A549 (cell line): ENCODE measurements at places on chromosomes 2 and 18.
A peak's percentile ranks its signal among the peaks of the same experiment; 100 is the strongest.

GRCh38 chr2:161005170-161005569, 155.1 kb upstream of the TANK start:
- DNase-seq: no peak

DNA sequence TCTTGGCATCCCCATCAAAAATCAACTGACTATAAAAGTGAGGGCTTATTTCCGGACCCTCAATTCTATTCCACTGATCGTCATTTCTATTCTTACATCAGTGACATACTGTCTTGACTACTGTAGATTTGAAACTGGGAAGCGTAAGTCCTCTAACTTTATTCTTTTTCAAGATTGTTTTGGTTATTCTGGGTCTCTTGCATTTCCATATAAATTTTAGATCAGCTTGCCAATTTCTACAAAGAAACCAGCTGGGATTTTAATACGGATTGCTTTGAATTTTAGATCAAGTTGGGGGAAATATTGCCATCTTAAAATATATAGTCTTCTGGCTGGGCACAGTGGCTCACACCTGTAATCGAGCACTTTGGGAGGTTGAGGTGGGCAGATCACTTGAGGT, 17.9 kb upstream of the INPP4A start:
- no peak for DNase-seq

DNA sequence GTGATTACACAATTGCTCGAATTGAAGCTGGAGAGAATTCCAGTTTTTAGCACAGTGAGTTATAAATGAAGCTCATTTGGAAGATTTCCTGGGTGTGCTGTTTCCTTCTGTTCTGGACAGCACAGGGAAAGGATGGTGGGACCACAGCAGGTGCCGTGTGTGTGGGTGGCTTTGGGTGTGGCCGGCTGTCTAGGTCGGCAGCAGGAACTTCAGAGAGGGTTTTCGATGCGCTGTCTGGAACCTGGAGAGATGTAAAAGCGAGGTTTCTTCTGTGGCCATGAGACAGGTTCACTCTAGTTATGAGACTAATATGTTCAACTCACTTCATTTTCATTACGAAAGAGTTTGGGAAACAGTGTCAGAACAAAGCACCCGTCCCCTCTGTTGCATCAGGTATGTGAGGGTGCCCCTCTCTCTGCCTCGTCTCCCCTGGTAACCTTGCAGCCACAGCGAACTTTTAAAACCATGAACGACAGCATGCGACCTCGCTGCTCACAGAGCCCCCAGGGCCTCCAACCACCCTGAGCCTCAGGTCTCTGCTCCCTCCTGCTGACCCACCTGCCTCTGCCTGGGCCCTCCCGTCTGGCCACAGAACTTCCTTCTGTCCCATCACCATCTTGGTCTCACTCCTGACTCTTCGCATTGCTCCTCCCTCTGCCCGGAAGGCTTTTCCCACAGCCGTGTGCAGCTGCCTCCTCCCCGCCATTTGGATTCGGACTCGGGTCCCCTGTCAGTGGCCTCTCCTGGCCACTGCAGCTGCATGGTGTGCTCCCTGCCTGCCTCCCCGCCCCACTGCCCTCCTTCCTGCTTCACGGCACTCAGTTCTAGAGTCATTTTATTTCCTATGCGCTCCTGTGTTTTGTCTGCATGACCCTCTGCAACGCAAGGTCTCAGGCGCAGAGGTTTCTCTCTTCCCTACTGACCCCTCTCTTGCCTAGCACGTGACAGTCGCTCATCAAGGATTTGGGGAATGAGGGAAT, 151.2 kb downstream of the NDUFA10 start:
- DNase-seq: no peak

- no peak for DNase-seq
These were observed 60.0 kb downstream of the PIKFYVE start for GRCh38 chr2:208326016-208326415.

DNA sequence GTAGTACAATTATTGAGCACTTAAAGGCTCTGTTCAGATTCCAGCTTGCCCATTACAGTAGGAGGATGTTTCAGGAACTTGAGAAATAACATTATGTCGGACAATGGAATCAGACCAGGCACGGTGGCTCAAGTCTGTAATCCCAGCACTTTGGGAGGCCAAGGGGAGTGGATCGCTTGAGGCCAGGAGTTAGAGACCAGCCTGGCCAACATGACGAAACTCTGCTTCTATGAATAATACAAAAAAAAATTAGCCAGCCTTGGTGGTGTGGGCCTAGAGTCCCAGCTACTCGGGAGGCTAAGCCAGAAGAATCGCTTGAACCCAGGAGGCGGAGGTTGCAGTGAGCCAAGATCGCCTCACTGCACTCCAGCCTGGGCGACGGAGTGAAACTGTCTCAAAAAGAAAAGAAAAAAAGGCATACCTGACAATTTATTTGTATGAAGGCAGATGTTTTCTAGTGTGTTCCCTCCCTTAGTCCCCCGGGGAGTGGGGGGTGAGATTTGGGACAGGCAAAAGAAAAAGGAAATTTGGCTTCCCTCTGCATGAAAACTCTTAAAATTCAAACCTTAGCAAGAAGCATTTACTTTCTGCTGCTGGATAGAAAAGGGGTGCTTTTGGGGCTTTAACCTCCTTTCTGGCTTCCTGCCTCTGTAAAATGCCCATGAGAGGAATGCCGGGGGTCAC, 13.7 kb upstream of the ZNF532 start:
- no peak for DNase-seq

GRCh38 chr2:229857634-229858033, 64.2 kb downstream of the TRIP12 start:
- no peak for DNase-seq

DNA sequence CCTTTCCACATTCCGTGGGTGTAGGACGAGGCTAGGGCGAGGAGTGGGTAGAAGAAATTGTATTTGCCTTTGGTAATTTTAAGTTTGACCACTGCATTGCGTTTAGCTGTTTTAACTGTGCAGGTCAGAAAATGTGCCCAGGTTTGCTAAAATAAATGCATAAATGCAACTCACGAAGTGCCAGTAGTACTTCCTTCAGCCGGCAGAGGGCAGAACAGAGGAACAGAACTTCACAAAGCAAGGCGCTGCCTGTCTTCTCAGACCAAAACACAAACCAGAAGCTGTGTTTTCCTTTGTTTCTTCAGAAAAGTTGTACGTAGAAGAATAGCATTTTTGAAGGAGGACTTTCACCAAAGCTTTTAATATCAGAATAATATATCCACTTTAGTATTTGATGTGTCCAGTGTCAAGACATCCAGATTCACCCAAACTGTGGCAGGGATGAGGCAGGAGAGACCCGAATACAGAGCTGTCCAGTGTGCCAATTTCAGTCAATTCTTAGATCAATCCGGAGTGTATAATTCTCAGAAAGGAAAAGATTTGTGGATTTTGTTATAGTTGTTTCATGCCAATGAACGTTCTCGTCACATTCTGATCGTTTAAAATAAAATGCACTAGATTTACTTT, 348.6 kb downstream of the DLGAP1 start:
- DNase-seq: peak; percentile 62

DNA sequence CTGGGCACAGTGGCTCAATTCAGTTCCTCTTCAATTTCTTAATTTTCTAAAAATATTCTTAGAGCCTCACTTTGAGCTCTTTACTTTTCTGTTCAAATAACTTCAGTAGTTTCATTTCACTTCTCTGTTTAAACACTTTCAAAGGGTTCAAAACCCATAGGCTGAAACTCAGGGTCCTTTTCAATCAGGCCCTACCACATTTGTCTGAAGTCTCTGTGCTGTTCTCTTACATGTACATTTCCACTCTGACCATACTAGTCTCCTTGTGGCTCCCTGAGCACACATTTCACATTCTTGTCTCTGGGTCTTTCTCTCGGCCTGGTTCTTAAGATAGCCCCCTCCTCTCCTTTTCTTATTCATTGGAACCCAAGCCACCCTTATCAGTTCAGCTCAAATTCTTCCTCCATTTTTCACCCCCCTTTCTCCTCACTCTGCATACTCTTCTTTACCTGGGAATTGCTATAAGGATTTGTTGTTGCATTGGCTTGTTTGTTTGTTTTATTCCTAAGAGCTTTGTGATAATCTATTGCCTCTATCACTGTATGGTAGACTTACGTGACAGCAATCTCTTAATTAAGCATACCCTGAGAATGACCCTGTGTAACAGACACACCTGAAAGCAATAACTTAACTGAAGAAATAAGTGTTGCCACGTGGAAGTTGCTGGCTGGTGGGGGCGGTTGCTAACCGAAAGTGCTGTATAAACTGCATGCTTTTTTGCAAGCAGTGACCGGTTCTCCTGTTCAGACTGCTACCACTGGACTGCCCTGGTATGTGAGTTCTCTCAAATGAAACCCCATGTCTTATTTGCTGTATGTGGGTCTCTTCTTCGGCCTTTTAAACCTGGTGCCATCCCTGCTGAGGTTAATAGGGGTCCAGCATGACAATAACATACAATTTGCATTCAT, 27.7 kb upstream of the ACADL start:
- DNase-seq: no peak

DNA sequence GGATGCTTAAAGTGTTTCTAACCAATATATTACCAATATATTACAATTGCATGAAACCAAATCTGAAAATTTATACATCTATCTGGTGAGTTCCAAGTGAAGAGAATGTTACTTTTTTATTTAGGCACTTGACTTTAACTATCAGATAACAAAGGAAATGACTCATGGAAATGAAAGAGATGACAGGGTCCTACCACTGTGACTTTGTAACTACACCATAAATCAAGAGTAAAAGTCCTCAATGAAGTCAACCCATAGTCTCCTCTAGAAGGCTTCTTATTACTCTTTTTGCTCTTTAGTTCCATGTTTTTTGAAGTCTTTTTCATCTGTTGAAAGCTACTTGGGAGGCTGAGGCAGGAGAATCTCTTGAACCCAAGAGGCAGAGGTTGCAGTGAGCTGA, 545.0 kb upstream of the PIK3C3 start:
- no peak for DNase-seq

DNA sequence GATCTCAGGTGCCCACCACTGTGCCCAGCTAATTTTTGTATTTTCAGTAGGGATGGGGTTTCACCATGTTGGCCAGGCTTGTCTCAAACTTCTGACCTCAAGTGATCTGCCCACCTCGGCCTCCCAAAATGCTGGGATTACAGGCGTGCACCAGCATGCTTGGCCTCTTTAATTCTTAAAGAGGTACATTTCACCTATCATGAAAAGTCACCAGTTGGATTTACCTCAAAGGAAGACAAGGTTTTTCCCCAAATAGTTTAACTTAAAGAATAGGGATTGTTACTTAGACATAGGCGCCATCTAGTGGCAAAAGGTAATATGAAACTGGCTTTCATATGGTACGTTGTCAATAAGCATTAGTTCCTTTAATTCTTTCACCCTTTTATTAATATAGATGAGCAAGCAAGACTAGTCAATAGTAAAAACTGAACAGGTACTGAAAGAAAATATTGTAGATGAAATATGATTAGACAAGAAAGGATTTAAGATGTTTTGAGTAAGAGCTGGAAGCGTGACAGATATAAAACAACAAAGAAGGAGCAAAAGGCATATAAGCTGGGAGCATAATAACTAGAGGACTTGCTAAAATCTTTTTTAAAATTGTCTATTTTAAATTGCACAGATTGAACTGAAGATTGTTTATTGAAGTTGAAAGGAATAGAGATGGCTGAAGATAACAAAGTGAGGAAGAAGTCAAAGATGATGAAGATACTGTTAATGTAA, 35.0 kb upstream of the PSMD14 start:
- peak; percentile 63 for DNase-seq

DNA sequence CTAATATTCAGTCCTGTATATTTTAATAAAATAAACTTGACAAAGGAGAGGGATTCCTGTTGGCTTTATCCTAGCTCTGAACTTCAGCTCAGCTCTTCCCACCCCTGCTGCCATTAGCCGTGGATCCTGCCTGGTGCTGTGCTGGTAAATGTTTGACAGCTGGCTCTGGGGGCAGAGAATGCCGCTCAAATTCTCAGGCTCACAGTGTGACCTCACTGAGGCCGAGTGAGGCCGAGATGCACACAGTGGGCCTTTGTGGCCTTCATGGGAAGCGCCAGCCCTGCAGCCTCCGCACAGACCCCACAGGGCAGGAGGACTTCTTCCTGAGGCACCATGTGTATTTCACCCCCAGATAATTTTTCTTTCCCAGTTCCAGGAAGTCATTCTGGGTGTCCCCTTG, 16.5 kb upstream of the FAHD2A start:
- no peak for DNase-seq

DNA sequence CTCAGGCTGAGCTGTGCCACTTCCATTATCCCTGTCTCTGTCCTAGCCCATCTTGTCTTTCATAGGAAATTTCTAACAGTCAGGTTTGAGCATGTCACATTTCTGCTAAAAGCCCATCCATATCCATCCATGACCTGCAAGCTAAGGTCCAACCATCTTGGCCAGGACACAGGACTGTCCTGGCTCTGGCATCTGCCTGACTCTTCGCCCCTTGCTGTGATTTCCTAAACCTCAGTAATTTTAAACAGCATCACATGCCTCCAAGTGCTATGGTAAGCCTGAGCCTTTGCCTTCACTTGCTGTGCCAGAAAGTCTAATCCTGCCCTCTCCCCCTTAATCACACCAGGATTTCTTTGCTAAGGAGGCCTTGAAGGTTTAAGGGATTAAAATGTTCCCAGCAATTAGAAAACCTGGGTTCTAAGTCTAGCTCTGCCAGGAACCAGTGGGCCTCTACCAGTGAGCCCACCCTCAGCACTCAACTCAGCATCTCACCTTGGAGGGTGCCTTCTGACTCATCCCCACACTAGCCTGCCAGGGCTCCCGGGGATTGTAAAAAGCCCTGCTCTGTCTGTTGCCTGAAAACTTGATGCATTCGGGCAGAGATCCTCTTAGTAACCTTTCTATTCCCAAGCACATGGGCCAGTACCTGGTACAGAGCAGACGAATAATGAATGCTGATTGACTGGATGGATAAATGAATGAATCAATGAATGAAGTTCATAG, 411.0 kb downstream of the LRATD1 start:
- DNase-seq: no peak

GRCh38 chr2:8307606-8308180, 374.2 kb upstream of the ID2 start:
- no peak for DNase-seq

DNA sequence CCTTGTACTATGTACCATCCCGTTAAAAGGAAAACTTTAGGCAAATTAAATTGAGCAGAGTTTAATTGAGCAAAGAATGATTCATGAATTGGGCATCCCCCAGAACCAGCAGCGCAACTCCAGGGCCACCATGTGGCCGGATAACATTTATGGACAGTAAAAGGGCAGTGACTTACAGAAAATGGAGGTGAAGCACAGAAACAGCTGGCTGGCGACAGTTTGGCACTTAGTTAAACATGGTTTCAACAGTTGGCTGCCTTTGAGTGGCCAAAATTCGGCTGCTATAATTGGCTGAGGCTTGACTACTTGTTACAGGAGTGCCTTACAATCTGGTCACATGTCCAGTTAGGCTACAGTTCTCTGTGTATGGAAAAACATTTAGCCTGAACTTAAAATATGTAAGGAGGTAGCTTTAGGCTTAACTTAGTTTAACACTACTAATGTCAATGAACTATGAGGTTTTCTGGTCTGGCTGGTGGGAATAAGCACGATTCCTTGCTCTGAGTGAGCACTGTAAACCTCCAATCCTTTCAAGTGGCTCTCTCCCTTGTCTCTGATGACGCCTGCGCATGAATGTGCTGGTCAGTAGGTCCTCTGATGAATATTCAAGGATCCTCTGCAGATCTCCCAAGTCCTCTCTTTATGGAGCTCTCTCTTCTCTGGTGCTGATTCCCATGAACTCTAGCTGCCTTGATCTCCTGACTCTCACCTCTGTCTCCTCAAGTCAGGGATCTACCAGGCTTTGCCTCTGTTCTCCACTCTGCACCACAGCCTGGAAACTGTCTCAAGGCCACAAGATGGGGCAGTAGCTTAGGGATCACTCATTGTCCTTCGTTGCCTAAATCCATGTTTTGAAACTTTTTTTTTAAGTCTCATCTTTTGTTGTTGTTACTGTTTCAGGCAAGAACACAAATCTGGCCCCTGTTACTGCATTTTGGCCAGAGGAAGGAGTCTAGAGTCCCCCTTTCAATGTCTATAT, 24.4 kb upstream of the RAB31 start:
- no peak for DNase-seq
